C1 segment of cervical spinal cord (tissue), 14 donors: ENCODE measurements at places on chromosomes 13 and 19.

DNA sequence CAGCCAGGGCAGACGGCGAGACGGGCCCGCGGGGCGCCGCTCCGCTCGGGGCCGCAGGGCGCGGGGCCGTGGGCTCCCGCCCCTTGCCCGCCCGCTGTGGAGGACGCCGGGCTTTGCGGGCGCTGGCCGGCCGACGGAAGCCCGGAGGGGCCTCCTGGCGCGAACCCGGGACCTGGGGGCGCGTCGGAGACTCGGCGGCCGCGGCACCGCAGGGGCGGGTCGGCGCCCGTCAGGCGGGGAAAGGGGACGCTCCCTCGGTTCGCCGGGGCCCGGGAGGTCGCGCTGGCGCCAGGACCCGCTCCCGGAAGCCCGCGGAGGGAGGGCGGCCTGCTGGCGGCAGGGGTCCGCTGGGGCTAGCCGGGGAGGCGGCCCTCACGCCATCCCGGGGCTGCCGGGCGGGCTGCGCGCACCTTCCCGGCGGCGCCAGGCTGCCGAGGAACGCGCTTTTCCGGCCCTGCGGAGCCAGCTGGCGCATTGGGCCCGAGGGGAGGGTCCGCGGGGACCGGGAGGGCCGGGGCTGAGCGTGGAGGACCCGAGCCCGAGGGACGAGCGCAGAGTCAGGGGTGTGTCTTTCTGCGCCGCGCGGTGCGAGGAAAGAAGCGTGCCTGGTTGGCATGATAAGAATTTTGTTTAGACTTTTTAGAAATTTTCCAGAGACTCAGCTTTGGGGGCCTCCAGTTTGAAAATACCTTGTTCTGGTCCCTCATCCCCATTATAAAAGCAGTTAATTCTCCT, 511 bp downstream of the GARRE1 start:
- DNase-seq: peak; percentile 69

- no peak for DNase-seq
Observed at GRCh38 chr19:12689581-12690216, 1.9 kb downstream of the GNG14 start.

DNA sequence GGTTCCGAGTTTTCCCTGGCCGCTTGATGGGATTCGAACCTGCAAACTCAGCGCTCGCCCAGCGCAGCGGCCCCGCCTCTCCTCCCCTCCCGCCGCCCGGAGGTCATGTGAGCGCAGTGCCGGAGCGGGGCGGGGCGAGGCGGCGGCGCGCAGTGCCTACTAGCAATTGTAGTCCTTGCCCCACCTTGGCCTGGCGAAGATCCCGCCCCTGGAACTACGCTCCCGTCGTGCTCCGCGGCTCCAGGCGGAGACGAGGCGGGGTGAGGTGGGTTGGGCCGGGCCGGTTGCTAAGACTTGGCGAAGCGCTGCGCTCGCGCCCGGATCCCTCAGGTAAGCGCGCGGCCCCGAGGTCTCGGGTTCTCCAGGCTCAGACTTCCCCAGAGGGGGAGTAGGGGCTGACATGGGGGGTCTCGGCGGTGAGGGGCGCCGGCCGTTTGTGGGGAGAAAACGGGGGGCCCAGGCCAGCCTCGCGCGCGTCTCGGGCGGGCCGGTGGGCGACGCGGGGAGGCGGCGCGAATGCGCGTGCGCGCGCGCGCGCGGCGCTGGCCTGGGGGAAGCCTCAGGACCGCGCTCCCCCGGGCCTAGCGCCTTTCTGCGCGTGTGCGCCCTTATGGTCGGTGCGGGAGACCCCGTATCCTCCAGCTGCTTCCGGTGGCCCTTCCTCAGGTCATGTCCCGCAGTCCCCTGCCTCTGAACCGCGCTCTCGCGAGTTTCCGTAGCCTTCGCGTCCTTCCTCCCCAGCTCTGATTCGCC, at the start of the genes ADAT3 and SCAMP4:
Gene ADAT3, plus strand, starts transcription at position 290 of the 753 bp plus-strand sequence. CDS start 6,649 bp downstream, outside the sequence.
Gene SCAMP4, plus strand, starts transcription at position 290 of the 753 bp plus-strand sequence. CDS start 9,621 bp downstream, outside the sequence.
- peak; percentile 96 for DNase-seq

DNA sequence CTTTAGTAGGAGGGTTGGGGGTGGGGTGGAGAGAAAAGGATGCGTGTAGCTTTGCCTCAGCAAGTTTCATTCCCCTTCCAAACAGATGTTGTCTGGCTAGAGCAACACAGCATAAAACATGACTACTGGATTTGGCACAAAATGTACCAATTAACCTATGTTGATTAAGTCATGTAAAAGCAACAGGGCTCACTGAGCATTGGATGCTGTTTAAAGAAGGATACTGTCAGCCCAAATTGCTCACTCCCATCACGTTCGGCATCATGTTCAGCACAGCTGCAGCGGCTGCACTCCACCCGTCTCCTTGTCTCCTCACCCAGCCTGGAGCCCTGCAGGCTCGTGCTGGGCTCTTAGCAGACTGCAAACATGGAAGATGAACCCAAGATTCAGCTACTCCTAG, 77.5 kb downstream of the DLEU7 start:
- DNase-seq: no peak

DNA sequence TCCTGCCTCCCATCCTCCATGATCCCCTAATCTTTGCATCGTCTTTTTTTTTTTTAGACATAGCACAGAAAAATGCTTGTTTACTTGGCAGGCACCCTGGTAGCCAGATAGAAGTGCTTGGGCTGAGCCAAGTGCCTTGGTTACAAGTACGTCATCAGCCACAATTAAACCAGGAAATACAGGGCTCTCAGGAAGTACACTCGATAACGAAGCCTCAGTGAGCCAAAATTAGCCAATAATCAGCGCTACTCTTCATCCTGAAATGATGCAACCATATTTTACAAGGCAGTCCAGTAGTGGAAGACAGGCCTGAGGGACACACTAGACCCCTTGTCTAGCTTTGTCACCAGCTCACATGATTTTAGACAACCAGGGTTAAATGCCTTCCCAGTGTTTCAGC, 194.0 kb upstream of the NBEA start:
- no peak for DNase-seq

DNA sequence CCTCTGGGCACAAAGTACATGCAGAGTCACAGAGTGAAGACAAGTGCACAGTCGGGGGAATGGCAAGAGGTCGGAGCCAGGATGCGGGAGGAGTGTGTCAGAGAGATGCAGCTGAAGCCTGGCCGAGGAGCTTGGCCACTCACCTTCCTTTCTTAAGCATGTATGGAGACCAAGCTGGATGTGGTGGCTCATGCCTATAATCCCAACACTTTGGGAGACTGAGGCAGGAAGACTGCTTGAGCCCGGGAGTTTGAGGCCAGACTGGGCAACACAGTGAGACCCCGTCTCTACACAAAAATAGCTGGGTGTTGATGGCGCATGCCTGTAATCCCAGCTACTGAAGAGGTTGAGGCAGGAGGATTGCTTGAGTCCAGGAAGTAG, 67.0 kb downstream of the LATS2 start:
- DNase-seq: no peak

DNA sequence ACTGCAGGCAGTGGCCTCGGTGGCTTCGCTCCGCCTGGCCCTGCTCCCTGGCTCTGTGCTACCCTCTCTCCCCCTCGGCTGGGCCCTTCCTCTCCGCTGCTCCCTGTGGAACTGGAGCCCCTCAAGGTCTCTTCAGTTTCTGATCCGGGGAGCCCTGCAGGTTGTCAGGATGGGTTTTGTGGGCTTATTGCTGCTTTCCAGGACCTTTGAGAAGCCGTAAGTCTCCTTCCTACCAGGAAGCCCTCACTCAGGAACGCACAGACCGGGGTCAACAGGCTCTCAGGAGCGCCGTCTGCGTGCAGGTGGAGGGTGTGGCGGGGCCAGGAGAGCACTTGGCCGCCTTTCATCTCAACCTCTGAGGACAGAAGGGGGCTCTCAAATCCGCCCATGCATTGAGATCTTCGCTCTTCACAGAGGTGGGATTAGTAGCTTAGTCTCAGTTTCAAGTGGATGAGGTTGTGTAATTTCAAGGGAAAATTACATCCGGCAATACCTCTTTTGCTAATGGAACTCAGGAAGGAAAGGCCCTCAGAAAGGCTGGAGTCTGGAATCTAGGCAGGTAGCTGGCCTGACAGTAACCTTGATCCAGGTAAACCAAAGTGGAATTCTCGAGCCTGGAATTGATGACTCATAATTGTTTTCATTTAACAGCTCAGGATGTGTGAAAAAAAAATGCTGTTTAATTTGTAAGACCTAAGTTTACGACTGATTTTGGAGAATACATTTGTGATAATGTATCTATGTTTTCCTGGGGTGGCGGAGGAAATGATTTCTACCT, 102.0 kb downstream of the ATP11A start:
- no peak for DNase-seq

GRCh38 chr13:33677215-33677614, 140.7 kb upstream of the RFC3 start:
- DNase-seq: no peak

- DNase-seq: no peak
Observed at GRCh38 chr19:46978171-46978869, 41.3 kb upstream of the NPAS1 start.

- no peak for DNase-seq
Observed at GRCh38 chr13:22940736-22941135, 240.0 kb upstream of the SGCG start.

- no peak for DNase-seq
Observed at GRCh38 chr19:30322641-30323320, 49.4 kb upstream of the ZNF536 start.

GRCh38 chr13:59890054-59890453, 273.7 kb downstream of the DIAPH3 start:
- no peak for DNase-seq

DNA sequence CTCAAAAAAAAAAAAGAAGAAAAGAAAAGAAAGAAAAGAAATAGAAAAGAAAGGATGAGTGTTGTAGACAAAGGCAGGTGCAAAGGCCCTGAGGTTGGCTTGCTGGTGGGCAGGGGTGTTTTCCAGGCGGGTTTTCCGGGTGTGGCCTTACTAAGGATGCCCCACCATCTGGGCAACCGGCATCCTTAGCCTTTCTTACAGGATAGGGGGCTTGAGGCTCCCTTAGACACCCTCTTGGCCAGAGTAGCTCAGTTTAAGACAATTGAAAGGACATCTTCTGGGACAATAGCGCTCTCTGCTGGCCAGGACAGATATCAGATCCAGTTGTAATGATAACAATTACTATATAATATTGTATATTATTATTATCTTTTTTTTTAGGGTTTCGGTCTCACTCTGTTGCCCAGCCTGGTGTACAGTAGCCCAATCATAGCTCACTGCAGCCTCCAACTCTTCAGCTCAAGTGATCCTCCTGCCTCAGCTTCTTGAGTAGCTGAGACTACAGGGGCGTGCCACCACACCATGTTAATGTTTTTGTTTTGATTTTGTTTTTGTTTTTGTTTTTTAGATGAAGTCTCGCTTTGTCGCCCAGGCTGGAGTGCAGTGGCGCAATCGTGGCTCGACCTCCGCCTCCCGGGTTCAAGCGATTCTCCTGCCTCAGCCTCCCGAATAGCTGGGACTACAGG, 1.4 kb upstream of the QTRT1 start:
- no peak for DNase-seq
